MV-4-11 (cell line): ENCODE measurements at places on chromosomes 5 and 9.

- peak; percentile 62 for DNase-seq
Observed at GRCh38 chr5:130601-131131, 38.7 kb downstream of the PLEKHG4B start.

DNA sequence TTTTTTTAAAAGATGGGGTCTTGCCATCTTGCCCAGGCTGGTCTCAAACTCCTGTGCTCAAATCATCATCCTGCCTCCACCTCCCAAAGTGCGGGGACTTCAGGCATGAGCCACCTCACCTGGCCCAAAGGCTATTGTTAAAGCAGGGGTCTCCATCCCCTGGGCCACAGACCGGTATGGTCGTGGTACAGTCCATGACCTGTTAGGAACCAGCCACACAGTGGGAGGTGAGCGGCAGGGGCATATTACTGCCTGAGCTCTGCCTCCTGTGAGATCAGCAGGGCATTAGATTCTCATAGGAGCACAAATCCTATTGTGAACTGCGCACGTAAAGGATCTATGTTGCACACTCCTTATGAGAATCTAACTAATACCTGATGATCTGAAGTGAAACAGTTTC, 7.3 kb upstream of the NOL6 start:
- no peak for DNase-seq

- DNase-seq = no peak
Observed at GRCh38 chr9:115022760-115023434, 92.5 kb upstream of the TNFSF8 start.

GRCh38 chr9:97304586-97304985, 2.9 kb upstream of the CCDC180 start:
- no peak for DNase-seq

DNA sequence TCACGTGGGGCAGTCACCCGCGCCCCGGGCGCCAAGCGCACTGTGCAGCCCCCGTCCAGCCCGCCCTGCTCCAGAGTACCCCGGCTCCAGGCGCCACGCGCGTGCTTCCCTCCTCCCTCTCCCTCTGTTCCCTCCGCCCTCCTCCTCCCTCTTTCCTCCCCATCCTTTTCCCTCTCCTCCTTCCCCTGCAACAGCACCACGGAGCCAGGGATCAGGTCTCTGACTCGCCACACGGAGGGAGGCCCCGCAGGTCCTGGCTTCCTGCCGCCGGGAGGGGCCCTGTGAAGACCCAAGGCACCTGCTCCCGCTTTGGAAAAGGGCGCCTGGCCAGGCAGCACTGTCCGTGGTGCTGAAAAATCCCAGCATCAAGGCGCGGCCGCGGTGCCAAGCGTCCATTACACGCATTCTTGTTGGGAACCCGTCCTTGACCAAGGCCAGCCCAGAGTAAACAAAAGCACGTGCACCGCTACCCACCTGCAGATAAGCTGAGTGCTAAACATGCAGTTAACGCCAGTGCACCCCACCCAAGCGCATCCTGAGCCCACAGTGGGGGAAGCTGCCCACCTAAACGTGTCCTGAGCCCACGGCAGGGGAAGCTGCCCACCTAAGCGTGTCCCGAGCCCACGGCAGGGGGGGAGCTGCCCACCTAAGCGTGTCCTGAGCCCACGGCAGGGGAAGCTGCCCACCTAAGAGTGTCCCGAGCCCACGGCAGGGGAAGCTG, 21.7 kb downstream of the SLC6A18 start:
- no peak for DNase-seq

DNA sequence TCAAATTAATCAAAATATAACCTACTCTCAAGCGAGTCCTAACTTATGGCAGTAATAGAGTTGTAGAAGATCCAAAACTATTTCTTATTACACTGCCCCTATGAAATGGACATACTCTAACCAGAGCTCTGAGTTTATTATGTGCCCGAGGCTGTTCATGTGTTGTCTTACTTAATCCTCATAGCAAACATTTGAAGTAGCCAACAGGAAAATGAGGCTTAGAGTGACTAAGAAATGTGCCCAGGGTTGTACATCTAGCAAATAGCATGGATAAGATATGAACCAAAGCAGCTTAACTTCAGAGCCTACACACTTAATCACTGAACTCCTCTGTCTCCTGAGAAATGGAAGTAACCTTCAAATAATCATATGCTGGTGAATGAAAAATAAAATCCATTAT, 1551.7 kb downstream of the MAT2B start:
- DNase-seq = no peak

DNA sequence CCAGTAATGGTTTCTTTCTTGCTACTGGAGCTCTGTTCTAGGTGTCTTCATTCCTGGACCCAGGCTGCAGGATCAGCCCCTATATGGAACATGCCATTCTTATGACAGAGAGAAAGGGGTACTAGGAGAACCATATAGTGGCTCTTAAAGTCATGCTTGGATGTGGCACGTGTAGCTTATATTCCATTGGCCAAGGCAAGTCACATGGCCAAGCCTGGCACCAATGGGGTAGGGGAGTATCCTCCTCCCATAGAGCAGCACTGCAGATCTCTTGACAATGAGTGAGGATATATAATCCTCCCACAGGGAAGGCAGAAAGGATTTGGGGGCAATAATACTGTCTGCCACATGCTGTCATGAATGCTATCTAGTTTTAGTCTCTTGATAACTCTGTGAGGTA, 193.3 kb downstream of the PALM2AKAP2 start:
- DNase-seq = no peak

GRCh38 chr5:74766418-74766848, 484 bp downstream of the GFM2 start:
- peak; percentile 78 for DNase-seq

GRCh38 chr9:2107906-2108451, 92.8 kb downstream of the SMARCA2 start:
- DNase-seq = no peak

GRCh38 chr9:6408320-6408719, 4.7 kb upstream of the UHRF2 start:
- no peak for DNase-seq

DNA sequence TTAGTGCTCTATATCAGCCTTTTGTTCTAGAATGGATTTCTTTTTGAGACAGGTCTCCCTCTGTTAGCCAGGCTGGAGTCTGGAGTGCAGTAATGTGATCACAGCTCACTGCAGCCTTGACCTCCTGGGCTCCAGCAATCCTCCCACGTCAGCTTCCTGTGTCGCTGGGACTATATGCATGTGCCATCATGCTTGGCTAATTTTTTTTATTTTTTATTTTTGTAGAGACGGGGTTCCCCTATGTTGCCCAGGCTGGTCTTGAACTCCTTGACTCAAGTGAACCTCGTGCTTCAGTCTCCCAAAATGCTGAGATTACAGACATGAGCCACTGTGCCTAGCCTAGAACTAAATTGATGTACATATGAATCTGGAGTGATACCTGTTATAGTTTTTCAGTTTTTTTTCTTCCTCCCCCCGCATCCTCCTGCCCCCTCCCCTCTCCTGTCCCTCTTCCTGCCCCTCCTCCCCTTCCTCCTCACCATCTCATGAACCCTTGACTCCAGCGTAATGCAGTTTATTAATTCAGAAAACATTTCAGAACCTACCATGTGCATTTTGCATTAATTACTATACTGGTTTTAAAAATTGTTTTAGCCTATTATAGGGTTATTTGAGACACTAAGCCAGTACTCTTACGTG, 37.4 kb upstream of the TNFAIP8 start:
- no peak for DNase-seq

DNA sequence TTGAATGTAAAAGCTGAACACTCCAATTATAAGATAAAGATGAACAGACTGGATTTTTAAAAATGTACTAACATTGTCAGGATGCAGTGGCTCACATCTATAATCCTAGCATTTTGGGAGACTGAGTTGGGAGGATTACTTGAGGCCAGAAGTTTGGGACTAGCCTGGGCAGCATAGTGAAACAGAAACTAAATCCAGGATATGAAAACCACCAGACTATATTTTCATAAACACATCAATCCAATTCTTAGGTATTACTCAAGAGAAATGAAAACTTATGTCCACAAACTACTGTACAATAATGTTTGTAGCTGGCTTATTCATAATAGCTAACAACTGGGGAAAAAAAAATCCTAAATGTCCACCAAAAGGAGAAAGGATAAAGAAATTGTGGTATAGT, 26.8 kb upstream of the NAA35 start:
- DNase-seq = peak; percentile 30

DNA sequence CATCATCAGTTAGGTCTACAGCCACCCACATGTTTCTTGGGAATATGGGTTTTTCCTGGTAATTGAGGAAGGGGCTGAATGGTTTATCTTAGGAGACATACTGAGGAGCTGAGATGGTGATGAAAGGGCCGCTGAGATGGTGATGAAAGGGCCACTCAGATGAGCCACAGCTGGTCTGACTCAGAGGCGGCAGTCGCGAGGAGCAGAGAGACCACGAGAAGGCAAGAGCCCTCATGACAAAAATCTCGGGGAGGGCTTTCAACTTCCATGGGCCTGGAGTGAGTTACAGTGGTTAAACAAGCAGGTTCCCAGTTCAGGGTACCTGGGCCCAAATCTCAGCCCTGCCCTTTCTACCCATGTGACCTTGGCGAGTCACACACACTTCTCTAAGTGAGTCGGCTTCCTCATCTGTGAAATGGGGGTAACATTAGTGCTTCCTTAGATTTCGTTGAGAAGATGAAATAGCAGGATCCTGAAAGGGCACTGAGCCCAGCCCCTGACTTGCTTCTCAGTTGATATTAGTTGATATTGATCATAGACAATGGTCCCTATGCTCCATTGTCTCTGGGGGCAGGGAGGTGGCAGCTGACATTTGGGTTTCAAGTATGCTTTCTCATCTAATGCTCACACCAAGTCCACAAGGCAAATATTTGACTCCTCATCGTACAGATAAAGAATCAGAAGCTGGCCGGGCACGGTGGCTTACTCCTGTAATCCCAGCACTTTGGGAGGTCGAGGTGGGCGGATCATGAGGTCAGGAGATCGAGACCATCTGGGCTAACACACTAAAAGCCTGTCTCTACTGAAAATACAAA, 169.5 kb downstream of the RGS3 start:
- peak; percentile 3 for DNase-seq

DNA sequence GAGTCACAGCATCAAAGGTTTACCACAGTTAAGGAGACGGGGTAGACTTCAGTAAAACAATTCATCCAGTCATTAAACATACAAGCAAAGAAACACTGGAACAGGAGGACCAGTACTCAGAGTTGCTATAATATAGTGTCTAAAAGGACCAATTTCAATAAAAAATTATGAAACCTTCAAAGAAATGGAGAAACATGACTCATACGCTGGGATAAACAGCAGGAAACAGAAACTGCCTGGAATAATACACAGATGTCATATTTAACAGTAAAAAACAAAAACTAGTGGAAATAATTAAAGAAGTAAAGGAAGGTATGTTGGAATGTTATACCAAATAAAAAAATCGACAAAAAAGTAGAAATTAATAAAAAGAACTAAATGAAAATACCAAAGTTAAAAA, 1075.9 kb downstream of the NR2F1-AS1 start:
- DNase-seq = no peak

GRCh38 chr9:107175041-107175440, 108.0 kb upstream of the RAD23B start:
- no peak for DNase-seq

- no peak for DNase-seq
Observed at GRCh38 chr5:75536694-75537360, 25.1 kb downstream of the POLK start.

GRCh38 chr5:116488356-116489041, 86.1 kb downstream of the SEMA6A start:
- DNase-seq = no peak

- peak; percentile 41 for DNase-seq
Observed at GRCh38 chr9:137303151-137303892, 1.3 kb upstream of the NRARP start.

DNA sequence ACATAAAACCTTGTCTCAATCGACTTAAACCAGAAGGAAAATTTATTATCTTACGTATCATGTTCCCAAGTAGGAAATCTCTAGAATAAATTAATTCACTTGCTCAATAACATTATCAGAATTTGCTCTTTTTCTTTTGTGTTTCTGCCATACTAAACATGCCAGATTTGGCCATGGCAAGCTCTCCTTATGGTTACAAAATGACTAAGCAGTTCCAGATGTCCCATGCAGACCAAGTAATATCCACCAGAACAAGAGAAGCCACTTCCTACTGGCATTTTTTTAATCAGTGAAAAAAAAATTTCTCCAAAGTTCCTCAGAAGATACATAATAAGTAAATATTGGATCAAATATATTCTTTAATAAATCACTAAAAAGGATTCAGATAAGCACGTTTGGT, 25.2 kb upstream of the ADAMTS6 start:
- DNase-seq = no peak

GRCh38 chr5:151674626-151675610, 11.8 kb downstream of the SPARC start:
- DNase-seq = no peak

DNA sequence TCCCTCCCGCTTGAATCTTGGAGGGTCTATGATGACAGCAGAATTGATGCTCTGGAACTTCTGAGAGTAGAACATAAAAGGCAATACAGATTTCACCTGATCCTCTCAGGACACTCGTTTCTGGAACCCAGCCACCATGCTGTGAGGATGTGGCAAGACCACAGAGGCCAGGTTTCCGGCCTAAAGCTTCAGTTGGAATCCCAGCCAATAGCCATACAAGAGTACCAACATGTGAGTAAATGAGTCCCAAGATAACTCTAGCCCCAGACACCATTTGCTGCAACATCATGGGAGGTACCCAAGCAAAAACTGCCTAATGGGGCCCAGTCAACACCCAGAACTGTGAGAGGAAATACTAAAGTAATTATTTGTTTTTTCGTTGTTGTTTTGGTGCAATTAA, 65.7 kb upstream of the MARCHF11 start:
- DNase-seq = no peak

DNA sequence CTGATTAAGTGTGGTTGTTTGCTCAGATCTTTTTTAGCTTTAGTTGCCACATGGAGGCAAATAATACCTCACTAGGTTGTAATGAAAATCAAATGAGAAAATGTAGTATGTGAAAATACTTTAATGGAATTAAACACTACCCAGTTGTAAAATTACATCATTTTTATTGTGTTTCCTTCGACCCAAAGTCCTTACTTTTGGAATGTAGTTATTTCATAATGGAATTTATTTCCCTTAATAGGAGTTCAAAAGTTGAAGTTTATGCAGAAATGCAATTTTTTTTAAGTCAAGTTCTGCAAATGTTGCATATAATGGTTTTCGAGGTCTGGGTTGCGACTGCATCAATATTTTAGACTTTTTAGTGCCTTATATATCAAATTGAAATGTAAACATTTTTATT, 31.0 kb downstream of the TNPO1 start:
- DNase-seq = no peak

GRCh38 chr9:3403315-3403714, 122.5 kb downstream of the RFX3 start:
- DNase-seq = no peak

DNA sequence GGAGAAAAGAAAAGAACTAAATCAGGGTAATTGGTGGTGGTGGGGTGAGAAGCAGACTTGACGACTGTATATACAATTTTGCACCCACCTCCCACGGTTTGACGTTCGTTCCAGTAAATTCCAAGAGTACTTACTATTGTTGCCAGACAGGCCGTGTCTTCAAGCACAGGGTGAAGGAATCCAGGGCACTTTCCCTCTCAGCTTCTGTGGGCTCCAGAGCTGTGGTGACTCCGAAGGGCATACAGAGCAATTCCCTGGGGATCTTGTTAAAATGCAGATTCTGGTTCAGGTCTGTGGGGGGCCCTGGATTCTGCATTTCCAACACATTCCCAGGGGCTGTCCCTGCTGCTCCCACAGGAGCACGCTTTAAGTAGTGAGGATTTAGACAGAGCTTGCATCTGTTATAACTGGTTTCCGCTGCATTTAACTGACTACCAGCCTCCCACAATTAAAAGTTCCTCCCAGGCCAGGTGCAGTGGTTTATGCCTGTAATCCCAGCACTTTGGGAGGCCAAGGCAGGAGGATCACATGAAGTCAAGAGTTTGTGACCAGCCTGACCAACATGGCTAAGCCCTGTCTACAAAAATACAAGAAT, 49.3 kb upstream of the FANCC start:
- DNase-seq = no peak
